Motor neuron (in vitro differentiated cells): ENCODE measurements at places on chromosomes 2 and 18.

GRCh38 chr2:47208852-47209606 lies 53.9 kb upstream of the STPG4 start:
- ATAC-seq: no peak

DNA sequence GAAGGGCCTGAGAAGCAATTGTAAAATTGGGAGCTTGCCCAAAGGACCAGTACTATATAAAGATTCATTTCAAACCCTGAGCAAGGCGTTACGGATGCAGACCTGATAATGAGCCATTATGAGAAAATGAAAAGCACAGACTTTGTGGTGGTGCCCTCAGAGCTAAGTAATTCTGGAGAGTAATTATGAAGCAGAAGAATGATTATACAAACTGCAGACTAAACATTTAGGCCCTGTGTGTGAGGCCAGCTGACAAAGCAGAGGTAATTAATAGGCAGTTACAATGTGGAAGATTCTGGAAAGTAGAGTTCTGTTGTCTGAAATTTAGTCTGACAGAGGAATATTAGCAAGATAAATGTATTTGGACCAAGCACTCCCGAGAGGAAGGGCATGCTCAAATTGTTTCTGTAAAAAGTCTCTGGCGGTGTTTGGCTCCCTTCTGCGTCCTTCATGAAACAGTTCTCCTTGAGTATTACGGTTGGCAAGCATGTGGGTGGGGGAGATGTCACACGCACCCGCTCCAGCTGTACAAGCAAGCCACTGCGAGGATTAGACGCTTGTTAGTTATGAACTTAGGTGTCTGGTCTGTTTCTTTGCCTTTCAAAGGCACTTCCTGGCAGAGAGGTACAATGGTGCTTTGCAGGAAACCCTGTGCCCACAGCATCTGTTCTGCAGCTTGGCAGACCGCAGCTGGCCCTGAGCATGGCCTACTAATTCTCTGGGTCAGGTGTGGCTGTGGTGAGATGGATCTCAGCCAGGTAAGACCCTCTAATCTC lies 45.5 kb downstream of the CDC42EP3 start:
- ATAC-seq: no peak

DNA sequence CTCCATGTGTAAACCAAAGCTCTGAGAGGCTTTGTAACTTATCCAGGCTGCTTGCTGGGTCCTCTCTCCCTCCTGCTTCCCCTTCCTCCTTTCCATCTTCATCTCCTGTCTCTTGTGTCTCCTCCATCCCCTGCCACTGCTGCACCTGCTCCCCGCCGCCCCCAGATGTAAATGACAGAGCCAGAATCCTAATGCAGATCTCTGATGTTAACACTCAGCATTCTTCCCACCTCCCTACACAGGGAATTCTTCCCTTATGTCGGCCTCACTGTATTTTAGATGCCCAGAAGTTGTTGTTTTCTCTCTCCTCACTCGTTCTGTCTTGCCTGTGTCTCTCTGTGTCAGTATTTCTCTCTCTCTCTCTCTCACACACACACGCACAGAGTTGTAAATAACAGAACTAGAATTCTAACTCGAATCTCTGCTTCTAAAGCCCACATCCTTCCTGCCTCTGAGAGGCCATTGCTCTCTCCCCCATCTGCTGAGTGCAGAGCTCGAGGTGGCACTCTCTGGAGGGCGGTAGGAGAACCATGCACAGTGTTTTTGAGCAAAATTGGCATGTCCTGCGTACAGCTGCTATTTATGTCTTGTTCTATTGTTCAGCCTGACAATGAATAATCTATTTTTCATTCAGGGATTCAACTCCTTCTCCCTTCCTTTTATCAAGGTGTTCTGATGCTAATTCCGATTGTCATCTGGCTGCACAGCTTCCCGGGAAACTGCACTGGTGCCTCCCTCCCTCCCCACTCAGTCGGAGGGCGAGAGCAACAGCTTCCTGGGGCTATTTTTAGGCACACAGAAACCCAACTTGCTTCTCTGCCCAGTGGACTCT lies 219.9 kb downstream of the SH3RF3 start:
- peak; percentile 87 for ATAC-seq

DNA sequence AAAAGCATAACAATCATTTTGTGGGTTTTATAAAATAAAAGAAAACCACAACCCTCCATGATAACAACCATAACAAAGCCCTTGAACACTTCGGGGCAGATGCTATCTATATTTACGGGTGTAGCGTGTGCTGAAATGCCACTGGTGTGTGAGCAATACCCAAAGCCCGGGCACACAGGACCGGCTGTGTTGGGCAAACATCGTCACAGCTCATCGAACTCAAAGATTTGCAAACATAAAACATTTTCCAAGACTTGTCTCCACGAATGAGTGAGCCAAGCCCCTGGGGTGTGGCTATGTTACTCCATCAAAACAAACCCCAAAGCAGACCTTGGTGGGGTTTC lies 290.2 kb downstream of the LPIN1 start:
- no peak for ATAC-seq

DNA sequence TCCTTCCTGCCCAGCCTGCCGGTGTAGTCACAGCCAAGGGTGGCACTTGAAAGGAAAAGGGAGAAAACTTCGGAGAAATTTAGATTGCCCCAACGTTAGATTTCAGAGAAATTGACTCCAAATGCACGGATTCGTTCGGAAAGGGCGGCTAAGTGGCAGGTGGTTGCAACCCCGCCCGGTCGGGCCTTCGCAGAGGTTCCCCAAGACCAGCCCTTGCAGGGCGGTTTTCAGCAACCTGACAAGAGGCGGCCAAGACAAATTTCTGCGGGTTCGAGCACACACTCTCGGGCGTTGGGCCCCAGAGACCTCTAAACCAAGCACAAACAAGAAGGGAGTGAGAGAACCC lies 4.8 kb downstream of the ONECUT2 start:
- ATAC-seq: no peak

GRCh38 chr18:40676668-40677067 lies 1278.4 kb upstream of the PIK3C3 start:
- ATAC-seq: no peak

DNA sequence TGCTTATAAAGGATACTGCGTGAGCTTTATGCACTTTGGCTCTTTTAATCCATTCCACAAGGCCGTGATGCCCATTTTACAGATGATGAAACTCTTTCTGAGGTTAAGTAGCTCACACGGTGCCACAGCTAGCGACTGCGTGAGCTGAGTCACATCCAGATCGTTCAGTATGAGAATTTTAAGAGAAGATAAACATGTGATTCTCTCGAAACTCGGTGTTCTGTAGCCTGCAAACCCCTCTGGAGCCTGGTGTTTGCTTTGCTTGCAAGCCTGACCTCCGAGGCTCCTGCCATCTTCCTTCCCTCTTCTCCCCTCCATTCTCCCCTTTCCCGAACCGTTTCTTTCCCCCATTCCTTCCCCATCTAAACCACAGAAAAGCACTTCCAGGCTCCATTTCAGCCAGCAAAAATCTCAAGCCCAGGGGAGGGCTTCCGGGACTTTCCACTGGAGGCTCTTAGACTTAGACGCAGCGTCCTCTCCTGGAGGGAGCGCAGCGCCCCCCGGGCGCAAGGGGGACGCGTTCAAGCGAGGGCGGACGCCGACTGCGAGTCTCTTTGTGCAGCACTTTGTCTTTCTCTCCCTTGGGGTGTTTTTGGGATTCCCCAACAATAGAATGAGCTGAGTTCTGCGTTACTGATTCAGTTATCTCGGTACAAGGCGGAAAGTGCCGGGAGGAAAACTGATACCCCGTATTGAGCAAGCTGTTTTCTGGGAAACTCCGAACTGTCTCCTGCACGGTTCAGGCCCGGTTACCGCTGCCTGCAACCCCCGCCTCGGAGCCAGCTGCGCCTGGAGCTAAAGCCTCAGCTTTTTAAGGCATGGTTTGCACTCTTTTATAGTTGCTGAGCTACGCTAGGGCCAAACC lies 38.0 kb downstream of the CYP1B1 start:
- peak; percentile 49 for ATAC-seq

DNA sequence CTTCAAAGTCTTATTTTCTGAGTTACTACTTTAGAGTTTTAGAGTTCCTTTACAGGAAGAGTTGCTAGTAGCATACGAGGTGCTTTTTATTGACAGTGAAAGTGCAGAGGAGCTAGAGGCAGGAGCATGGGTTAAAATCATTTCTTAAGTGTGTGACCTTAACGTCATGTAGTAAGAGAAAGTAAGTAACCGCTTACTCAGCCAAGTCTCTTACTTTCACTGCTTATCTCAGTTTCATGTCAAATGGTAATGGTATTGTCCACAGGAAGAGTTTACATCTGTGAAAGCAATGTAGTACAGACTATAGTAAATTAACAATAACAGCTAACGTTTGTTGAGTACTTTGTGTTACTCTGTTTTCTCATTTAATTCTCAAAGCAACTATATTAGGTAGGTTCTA lies 12.6 kb downstream of the NDUFAF7 start:
- no peak for ATAC-seq

- no peak for ATAC-seq
These were observed 256.2 kb downstream of the TSN start for GRCh38 chr2:122011493-122012270.

GRCh38 chr18:12883372-12883683 lies 709 bp downstream of the PTPN2 start:
- peak; percentile 54 for ATAC-seq

DNA sequence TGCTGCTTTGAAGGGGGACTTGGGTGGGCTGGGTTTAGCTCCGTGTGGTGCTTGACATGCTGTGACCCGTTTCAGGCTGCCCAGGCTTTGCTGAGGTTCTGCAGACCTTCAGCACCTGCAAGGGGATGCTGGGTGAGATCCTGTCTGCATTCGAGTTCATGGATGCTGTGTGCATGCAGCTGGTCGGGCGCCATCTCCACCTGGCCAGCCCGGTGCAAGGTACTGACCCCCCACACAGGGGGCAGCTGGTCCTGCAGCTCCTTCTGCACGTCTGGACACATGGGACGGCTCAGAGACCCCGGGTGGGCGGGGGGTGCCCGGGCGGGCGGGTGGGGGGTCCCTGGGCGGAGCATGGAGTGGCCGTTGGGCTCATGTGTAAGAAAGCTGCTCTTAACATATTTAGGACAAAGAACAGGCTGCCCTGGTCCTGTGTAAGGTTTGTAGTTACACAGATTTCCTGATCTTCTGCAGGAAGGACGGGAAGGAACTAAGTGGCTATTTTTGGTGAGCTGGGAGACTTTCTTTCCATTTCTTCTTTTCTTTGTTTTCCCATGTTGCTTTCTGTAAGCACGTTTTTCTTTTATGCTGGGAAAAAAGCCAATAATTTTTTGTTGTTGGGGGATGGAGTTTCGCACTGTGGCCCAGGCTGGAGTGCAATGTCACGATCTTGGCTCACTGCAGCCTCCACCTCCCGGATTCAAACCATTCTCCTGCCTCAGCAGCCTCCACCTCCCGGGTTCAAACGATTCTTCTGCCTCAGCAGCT lies 15.8 kb downstream of the D2HGDH start:
- no peak for ATAC-seq

DNA sequence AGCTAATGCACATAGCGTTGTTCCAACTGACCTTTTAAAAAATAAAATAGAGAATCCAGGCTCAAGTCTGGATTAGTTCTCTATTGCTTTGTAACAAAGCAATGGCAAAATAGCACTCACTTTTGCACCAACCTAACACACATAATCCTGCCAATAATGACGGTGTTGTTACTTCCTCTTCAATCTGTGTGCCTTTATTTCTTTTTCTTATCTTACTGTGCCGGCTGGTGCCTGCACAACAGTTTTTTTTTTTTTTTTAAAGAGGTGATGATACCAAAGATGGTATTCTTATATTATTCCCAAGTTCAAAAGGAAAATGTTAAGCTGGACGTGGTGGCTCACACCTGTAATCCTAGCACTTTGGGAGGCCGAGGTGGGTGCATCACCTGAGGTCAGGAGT lies 3.4 kb downstream of the PLB1 start:
- no peak for ATAC-seq

DNA sequence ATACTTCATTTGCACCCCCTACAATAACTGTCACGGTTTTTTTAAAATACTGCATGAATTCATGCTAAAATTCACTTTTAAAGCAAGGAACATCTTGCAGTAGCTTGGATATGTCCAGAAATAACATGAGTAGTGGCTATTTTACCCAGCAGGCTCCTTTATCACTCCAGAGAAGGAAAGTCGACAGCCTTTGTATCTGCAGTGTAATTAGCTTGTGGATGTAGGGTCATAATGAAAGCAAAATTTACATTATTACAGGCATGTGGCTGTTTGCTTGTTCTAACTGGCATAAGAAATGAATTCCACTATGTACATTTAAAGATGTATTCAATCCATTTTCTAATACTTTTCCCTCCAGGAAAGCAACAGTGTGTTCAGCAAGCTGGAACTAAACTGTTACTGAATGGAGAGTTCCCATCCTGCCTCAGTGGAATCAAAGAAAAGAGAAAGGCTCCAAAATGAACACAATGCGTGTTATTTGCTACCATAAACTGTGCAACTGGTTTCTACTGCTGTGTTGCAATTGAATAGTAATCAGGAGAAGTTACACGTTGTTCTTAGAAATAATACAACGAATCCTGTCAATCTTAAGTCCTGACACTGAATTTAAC lies 321.2 kb upstream of the VRK2 start:
- no peak for ATAC-seq

DNA sequence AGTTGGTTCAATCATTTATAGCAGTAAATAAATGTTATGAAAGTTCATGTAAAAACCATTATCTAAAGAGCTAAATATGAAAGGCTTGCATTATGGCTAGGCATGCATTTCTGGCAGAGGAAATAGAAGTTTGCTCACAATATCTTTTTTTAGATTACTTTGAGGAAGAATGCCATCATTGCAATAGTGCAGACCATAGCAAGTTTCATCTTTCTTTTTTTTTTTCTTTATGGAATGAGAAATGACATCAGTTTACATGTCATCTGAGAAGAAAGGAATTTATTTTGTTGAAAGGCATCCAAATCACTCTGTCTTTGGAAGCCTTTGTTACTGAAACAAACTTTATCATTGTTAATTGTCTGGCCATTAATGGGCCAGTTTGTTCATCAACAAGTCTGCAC lies 74.5 kb upstream of the NCKAP5 start:
- no peak for ATAC-seq

DNA sequence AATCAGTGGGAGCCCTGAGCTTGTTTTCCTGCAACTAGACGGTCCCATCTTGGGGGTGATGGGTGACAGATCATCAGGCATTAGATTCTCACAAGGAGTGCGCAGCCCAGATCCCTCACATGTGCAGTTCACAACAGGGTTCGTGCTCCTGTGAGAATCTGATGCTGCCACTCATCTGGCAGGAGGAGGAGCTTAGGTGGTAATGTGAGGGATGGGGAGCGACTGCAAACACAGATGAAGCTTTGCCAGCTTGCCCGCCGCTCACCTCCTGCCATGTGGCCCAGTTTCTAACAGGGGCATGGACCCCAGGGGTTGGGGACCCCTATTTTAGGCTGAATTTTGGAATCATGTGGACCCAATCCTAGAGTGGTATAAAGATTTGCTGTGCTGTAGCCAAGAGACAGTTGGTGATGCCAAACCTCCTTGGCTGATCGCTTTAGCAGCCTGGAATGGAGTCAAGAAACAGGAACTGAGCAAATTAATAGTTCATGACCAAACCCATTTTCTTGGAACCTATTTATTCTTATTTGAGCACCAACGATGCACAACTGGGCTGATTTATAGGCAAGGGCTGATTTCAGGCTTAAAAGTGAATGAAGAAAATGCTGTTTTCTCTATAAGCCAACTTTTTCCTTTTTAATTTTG lies 25.7 kb downstream of the LPIN1 start:
- no peak for ATAC-seq
